ENCODE measurements at places on chromosomes 5 and 9.

DNA sequence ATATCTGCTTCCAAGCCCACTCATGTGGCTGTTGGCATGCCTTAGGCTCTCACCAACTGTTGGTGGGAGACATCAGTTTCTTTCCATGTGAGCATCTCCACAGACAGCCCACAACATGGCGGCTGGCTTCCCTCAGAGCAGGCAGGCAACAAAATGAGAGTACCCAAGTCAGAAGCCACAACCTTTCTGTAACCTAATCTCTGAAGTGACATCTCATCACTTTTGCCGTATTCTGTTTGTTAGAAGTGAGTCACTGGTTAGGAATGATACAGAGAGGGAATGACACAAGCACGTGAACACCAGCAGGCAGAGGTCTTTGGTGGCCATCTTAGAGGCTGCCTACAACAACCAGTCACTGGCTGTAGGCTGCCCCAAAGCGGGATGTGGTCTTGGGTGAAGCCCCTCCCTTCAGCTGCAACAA, 88.6 kb upstream of the RASGRF2 start:
- DNase-seq, result peak; percentile 35

DNA sequence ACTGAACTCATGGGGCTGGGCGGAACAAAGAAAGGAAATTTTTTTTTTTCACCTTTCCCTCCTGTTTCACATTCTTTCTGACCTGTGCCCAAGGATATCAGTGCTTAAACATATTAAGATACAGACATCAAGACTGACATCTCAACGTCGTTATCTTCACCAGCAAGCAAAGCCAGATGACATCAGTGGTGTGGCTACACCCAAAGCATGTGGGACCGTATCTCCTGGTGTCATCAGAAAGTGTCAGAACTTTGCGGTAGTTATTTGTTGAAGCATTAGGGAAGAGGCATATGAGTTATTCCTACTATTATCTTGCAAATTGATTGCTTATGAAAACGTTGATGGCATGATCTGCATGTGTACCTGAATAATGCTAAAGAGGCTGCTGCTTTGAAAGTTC, 487.4 kb downstream of the TLE4 start:
- DNase-seq, result no peak

DNA sequence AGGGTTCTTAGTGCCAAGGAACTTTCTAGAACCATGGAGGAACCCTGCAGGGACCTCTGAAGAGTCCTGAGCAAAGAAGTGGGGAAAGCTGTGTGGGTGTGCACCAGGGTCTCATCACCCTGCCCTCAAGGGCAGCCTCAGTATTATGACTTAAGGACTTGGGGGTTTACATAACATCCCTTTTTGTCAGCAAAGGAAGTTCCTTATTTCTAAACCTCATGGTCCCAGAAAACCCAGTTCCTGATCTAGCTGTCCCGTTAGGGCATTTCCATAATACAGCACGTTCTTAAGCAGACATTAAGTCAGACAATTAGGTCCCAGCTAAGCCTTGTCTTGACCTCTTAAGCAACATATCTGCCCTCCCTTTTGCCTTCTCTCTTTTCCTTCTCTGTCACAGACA, 57.3 kb downstream of the DAPK1 start:
- DNase-seq, result no peak

DNA sequence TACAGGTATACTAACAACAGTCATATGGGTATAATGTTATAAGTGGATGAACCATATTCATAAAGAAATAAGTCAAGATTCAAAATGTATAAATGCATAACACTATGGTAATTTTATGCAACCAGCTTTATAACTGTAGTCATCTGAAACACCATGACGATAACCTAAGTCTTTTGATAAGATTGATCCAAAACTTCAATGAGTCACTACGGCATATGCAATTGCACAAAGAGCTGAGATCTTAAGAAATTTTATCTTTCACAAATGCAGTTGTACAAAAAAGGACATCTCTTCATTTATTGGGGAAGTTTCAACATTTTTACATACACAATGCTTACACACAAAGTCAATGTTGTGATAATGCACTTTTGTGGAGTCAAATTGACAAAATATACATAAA, 20.3 kb downstream of the FAM81B start:
- no peak for DNase-seq

DNA sequence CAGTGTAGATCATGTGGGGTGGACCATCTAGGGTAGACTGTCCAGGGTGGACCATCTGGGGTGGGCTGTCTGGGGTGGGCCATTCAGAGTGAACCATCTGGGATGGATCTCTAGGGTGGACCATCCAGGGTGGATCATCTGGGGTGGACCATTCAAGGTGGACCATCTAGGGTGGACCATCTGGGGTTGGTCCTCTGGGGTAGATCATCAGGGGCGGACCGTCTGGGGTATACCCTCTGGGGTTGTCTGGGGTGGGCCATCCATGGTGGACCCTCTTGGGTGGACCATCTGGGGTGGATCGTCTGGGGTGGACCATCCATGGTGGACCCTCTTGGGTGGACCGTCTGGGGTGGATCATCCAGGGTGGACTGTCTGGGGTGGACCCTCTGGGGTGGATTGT, 64.3 kb downstream of the KCNT1 start:
- DNase-seq, result no peak

GRCh38 chr5:155189981-155190380, 176.4 kb downstream of the KIF4B start:
- no peak for DNase-seq

GRCh38 chr5:77948476-77948875, 172.3 kb upstream of the TBCA start:
- no peak for DNase-seq

GRCh38 chr5:150176745-150177477, 10.3 kb downstream of the CDX1 start:
- DNase-seq, result no peak

DNA sequence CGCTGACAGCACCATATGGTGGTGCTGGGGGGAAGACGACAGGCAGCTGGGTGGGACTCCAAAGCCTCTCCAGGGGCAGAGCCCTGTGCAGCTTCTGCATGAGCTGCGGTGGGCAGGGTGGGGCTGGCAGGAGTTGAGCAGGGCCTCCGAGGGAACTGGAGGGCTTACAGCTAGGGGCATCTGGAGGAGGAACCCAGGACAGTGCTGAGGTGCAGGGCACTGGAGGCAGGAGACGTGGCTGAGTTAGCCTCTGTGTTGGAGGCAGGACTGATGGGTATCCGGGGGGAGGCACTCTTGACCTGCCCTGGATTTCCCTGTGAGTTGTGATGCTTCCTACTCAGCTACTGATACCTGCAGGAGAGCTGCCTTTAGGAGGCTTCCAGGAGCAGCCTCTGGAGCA, 45.0 kb downstream of the TENT4A start:
- DNase-seq, result no peak

DNA sequence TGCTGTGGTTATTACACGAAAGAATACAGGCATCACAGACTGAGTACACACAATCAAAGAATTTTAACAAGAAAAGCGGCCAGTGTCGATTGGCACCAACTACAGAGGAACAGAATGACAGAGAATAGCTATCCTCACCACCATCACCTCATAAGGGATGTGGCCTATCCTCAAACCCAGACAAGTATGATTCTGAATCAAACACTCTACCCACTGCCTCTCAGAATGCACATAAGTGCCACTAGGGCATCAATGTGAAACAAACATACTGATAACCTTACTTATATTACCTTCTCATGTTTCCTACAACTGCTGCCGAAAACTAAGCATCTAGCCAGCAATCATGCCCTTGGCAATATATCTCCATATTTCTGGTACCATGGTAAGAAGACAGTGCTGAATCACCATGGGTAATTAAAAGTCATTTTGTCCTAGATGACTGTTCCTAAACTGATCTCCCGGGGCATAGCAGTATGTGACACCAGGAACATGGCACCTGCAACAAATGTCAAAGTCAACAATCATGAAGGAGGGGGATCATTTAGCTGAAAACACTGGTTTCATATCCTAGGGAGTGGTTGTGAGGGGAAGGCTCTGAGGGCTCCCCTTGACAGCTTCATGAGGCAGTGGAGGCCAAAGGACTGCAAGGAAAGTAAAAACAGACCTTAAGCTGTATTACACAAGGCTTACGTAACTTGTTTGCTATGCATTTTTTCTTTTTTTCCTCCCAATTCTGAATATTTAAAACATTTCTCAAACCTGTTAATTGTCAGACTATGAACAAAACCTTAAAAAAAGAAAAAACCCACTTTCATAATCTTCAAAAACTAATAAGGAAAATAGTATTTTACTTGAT, 88.3 kb downstream of the LHFPL2 start:
- no peak for DNase-seq

- no peak for DNase-seq
Measured at GRCh38 chr5:108729242-108729615, 18.5 kb upstream of the FER start.

Measured in stimulated activated CD4-positive, alpha-beta T cell treated with anti-CD3 and anti-CD28 coated beads, Interleukin-4, amount 100 ng/mL, for 48 hours (primary cell).